ENCODE measurements at places on chromosomes 2 and 18.
A peak's percentile ranks its signal among the peaks of the same experiment; 100 is the strongest.

DNA sequence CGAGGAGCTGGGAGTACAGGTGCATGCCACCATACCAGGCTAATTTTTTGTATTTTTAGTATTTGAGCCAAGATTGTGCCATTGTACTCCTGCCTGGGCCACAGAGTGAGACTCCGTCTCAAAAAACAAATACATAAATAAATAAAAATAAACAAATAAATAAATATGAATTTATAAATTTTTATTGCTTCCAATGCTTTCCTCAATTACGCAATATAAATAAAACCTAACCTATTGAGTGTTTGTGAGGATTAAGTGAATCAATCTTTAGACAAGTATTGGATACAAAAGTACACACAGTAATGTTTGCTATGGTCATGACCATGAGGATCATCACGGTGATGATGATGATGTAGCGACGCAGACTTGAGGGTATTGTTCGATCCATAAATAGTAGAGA is 257.4 kb downstream of the ASXL3 start:
- no peak for DNase-seq
- H3K36me3 ChIP-seq: no peaks in the 10 kb centered on the region
- H3K27me3 ChIP-seq: no peaks in the 10 kb centered on the region
- no peak overlapping the region for H3K27ac ChIP-seq
- no peak overlapping the region for H3K4me3 ChIP-seq
- no peaks in the 10 kb centered on the region for H3K4me1 ChIP-seq

- no peaks in the 10 kb centered on the region for H3K4me1 ChIP-seq
- H3K27me3 ChIP-seq: no peaks in the 10 kb centered on the region
- no peaks in the 10 kb centered on the region for H3K36me3 ChIP-seq
- no peak for DNase-seq
Observed at GRCh38 chr2:893311-893710, 57.3 kb upstream of the SNTG2 start.

- H3K27me3 ChIP-seq: no peaks in the 10 kb centered on the region
- no peaks in the 10 kb centered on the region for H3K4me1 ChIP-seq
- H3K4me3 ChIP-seq: no peak overlapping the region
- H3K27ac ChIP-seq: no peak overlapping the region
- H3K36me3 ChIP-seq: no peaks in the 10 kb centered on the region
Observed at GRCh38 chr2:84283506-84283905, 175.6 kb downstream of the SUCLG1 start.

DNA sequence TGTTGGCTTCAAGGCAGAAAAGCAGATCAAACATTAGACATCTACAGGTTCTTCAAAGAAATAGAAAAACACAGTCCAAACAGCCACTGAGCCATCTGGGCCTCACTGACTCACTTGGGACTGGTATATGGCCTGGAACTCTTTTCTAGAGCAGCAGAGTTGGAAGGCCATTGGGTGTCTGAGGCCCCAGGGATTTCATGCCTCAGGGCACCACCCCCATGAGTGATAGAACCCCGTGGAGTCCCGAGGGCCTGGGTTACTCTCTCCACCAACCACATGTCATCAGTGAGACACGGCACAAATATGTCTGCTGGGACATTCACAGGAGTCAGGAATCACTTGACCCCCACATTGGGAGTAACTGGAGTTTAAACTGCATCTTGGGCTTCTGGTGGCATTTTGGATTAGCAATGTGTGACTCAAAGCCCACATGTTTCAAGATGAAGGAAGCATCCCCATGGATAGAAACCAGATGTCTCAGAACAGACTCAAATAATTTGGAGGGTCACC is 44.0 kb downstream of the CAPN13 start:
- no peak overlapping the region for H3K4me3 ChIP-seq
- no peaks in the 10 kb centered on the region for H3K27me3 ChIP-seq
- peak; percentile 6 for DNase-seq
- no peaks in the 10 kb centered on the region for H3K36me3 ChIP-seq

GRCh38 chr2:72222829-72223564 is 75.3 kb upstream of the CYP26B1 start:
- no peaks in the 10 kb centered on the region for H3K36me3 ChIP-seq
- H3K27ac ChIP-seq: no peak overlapping the region
- H3K27me3 ChIP-seq: no peaks in the 10 kb centered on the region
- no peaks in the 10 kb centered on the region for H3K4me1 ChIP-seq

- no peaks in the 10 kb centered on the region for H3K36me3 ChIP-seq
- no peaks in the 10 kb centered on the region for H3K4me1 ChIP-seq
- no peak overlapping the region for H3K4me3 ChIP-seq
- no peak overlapping the region for H3K27ac ChIP-seq
Observed at GRCh38 chr2:6556755-6557154, 309.0 kb downstream of the CMPK2 start.

DNA sequence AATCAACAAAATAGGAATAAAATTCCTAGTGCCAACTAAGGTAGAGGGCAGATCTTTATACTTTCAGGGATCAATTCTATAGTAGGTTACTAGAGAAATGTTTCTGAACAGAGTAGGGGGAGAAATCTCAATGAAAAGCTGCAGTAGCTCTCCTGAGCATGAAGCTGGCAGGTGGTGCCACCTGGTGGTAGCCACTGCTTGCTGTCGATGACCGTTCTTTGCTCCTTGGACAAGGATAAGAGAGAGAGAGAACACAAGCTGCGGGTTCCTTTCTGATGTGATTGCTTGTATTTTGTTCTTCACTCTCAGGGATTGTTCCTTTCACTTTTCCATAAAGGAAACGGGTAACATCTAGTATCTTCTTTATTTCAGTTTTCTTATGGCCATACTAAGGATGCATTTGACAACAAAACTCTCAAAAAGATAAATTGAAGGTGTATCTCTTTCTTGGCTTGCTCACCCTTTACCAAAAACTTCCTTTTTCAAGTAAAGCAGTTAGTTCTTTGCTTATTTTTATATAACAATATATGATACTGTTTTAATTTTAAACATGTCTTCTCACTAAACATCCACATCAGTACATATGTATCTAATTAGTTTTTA is 18.6 kb upstream of the MRPL19 start:
- peak; percentile 74 for DNase-seq
- no peak overlapping the region for H3K27ac ChIP-seq
- no peaks in the 10 kb centered on the region for H3K36me3 ChIP-seq

DNA sequence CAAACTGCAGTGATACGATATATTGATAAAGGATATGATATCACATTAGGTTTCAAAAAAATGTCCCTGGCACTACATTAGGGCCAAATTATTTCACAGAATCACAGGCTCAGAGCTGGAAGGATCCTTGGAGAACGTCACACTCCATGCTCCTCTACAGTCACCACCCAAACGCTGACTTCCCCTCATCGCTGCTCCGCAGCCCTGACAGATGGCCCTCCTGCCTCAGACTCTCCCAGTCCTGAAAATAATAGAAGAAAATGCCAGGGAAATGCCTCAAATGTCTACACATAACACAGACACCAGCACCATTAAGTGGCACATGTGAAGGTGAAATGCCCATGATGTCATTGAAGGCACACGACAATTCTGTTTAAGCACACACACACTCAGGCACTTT is 72.0 kb downstream of the ZNF521 start:
- H3K36me3 ChIP-seq: no peaks in the 10 kb centered on the region
- H3K27me3 ChIP-seq: no peaks in the 10 kb centered on the region
- H3K4me3 ChIP-seq: no peak overlapping the region

DNA sequence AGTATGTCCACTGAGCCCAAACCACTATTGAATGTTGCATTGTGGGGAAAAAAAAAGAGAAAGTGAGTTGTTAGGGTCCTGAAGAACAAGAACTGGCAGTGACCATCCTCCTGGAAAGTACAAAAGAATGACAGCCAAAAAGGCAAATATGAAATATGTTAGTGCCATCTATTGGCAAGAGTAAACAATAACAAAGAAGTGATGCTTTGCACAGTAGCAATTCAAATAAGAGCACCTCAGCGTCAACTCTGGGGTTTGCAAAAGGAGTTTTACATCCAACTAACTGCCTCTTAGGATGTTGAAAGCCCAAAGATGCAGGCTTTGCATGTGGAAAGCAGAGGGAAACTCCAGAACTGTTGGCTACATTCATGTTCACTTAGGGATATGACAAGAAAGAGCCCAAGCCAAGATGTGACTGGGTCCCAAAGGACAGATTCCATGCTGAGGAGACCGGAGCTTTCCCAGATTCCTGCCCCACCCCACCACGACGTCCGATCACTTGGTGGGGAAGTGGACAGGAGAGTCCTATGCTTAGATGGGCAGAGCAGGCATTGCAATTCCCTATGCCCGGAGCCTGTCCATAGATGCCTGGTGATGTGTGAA is 15.6 kb downstream of the TRABD2A start:
- DNase-seq: no peak
- H3K4me3 ChIP-seq: no peak overlapping the region
- no peaks in the 10 kb centered on the region for H3K36me3 ChIP-seq
- H3K27me3 ChIP-seq: no peaks in the 10 kb centered on the region

- H3K27me3 ChIP-seq: no peaks in the 10 kb centered on the region
- no peak overlapping the region for H3K4me3 ChIP-seq
- DNase-seq: no peak
Observed at GRCh38 chr2:231931481-231931915, 5.3 kb upstream of the NPPC start.

DNA sequence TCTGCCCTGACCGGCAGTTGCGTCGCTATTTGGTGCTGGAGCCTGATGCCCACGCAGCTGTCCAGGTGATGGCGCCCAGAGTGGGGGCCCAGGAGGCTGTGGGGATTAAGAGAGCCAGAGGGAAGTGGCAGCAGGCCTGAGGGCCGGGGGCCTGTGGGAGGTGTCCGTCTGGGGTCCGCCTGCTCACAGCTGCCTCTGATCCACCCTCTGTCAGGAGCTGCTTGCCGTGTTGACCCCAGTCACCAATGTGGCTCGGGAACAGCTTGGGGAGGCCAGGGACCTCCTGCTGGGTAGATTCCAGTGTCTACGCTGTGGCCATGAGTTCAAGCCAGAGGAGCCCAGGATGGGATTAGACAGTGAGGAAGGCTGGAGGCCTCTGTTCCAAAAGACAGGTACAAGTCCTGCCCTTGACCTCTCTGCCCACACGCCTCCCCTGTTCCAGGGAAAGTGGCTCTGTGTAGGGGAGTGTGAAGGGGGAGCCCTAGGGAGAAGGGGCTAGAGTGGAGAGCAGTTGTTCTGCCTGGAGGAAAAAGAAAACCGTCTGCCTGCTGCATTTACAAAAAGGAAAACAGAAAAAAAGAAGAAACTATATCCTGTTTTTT is 11.6 kb downstream of the STK11IP start:
- H3K27ac ChIP-seq: no peak overlapping the region
- no peaks in the 10 kb centered on the region for H3K27me3 ChIP-seq
- peaks cover 79% of the 10 kb centered on the region for H3K36me3 ChIP-seq
- no peak overlapping the region for H3K4me3 ChIP-seq

DNA sequence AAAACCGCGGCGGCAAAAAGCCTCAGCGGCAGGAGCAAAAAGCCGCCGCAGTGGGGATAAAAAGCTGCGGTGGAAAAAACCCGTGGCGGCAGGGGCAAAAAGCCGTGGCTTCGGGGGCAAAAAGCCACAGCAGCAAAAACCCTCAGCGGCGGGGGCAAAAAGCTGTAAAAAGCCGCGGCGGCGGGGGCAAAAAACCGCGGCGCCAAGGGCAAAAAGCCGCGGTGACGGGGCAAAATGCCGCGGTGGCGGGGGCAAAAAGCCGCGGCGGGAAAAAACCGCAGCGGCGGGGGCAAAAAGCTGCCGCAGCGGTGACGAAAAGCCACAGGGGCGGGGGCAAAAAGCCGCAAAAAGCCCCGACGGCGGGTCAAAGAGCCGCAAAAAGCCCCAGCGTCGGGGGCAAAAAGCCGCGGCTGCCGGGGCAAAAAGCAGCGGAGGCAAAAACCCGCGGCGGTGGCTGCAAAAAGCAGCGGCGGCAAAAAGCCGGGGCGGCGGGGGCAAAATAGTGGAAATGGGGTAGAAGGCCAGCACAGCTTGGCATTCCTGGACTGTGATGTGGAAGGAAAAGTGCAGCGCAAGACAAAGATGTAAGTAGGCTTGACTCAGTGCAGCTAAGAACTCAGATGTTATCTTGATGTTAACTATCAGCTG is 151.8 kb downstream of the ANKRD30BL start:
- no peaks in the 10 kb centered on the region for H3K36me3 ChIP-seq
- peak; percentile 50 for DNase-seq
- H3K27ac ChIP-seq: no peak overlapping the region

DNA sequence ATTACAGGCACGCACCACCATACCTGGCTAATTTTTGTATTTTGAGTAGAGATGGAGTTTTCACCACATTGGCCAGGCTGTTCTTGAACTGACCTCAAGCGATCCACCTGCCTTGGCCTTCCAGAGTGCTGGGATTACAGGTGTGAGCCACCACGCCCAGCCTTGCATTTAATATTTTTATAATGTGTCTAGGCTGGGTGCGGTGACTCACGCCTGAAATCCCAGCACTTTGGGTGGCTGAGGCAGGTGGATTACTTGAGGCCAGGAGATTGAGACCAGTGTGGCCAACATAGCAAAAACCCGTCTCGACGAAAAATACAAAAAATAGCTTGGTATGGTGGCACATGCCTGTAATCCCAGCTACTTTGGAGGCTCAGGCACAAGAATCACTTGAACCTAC is 3.2 kb downstream of the RPL37A start:
- no peaks in the 10 kb centered on the region for H3K27me3 ChIP-seq
- DNase-seq: no peak
- H3K4me1 ChIP-seq: peaks cover 28% of the 10 kb centered on the region
- no peak overlapping the region for H3K27ac ChIP-seq
- H3K4me3 ChIP-seq: no peak overlapping the region
- H3K36me3 ChIP-seq: peaks cover 49% of the 10 kb centered on the region

All from upper lobe of left lung (tissue), 6 donors.